ENCODE measurements at places on chromosomes 16 and 17.

DNA sequence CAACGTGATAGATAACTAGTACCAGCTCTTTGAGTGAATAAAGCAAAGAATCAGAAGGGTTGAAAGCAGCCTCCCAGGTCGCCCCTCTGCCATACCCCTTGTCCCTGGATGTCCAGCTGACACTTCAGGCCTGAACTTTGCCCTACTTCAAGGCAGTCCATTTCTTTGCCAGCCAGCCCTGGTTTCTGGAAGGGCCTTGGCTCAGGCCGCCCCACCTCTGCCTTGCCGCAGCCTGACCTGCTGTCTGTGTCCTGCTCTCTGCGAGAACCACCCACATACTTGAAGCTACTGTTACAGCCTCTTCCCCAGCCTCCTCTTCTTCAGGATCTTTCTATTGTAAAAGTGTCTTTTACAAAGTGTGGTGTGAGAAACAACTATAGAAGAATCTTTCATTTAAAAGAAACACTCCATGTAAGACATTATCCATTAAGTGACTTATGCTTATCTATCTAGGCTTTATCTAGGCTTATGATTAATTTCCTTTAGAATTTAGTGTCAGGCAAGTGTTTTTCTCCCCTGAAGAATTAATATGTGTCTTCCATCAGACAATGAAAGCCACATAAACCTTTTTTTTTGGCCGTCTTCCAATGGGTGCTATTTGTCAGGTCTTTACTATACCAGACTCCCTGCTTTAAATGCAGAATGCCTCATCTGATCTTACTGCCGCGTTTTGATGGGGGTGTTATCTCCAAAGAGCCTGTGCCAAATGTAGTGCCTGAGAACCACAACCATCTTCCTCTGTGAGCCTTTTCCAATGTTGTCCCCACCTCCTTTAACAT, 133.9 kb downstream of the SOCS1 start:
- no peak for DNase-seq

GRCh38 chr17:60631119-60631518, 31.1 kb downstream of the PPM1D start:
- no peak for DNase-seq

- DNase-seq = no peak
Observed at GRCh38 chr17:61584866-61585265, 6.2 kb downstream of the NACA2 start.

DNA sequence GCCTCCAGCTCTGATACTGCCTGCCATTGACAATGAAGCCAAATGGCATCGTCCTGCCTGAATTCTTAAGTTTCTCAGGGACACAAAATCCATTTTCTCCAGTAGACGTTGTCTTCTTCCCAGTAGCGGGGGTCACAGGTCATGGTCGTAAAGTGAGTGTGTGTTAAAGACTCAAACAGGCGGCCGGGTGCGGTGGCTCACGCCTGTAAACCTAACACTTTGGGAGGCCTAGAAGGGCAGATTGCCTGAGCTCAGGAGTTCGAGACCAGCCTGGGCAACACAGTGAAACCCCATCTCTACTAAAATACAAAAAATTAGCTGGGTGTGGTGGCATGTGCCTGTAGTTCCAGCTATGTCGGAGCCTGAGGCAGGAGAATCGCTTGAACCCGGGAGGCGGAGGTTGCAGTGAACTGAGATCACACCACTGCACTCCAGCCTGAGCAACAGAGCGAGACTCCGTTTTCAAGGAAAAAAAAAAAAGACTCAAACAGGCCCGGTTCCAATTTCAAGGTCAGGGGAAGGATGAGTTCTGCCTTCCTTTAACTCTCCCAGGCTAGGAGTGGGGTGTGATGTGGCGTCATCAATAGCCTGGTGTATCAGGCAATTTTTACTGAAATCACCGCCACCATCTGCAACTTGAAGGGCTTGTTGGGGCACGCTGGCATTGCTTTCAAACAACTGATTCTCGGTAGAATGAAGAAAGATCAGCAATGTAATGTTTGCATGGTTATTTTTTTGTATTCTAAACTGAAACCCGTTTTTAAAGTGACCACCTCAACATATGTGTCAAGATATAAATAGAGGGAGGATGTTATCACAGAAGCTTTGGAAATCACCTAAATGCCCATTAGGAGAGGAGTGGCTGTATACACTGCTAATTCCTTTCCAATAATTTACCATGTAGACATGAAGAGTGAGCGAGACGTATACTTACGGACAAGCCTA, 91.0 kb downstream of the WSCD1 start:
- DNase-seq = no peak

- no peak for DNase-seq
Observed at GRCh38 chr17:34542700-34543336, 36.6 kb upstream of the TMEM132E start.

DNA sequence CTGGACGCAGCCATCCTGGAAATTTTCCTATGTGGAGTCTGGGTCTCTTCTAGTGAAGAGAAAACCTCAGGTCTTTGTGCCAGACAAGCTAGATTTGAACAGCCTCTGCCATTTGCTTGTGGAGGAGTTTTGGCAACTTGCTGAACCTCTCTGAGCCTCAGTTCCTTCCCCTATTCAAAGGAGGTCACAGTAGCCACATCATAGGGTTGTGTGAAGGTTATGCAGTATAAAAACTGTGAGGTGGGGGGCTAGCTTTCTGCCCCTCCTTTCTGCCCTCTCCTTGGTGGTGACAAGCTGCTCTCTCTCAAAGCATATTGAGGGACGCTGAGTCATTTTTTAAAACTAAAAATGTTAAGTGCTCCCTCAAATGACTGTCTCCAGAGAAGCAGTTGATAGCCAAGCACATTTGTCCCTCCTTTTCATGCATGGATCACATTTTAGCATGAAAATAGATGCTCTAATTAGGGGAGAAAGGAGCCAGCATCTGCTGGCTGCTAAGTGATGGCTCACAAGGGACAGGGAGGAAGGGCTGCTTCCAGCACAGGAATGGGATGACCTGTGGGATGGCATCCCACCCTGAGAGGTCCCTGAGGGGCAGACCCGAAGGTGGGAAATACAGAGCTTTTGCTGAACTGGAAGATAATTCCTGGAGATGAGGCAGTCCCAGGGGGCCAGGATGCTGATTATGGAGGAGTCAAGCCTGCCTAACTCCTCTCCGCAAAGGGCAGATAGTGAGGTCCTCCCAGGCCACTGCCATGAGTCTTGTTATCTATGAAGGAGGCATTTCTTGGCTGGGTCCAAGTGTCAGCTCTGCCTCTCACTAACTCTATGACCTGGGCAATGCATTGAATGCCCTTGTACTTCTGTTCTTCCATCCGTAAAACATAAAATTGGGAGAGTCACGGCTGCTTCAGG, 218.8 kb downstream of the RAB11FIP4 start:
- DNase-seq = no peak

DNA sequence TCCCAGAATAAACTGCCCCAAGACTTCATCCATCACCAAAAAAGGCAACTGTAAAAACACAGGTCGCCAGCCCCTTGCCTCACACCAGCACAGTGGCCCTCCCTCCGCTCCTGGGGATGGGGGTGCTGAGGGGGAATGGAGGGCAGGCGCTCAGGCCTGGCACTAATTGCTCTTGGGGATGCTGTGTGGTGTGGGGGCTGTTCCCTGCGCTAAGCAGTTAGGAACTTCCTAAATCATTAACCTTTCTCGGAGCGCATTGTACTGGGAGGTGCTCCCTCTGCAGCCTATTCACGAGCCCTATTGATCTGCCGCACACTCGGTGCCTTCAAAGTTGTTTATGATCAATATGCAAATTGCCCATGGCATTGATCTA, 199.9 kb downstream of the ZFHX3 start:
- DNase-seq = no peak

Measured in NCI-H1417 treated with DMSO at 0.1 percent for 48 hours (cell line).